ENCODE measurements at places on chromosomes 3 and 15.

- no peak for DNase-seq
Observed at GRCh38 chr3:125381314-125381713, 6.2 kb upstream of the ZNF148 start.

DNA sequence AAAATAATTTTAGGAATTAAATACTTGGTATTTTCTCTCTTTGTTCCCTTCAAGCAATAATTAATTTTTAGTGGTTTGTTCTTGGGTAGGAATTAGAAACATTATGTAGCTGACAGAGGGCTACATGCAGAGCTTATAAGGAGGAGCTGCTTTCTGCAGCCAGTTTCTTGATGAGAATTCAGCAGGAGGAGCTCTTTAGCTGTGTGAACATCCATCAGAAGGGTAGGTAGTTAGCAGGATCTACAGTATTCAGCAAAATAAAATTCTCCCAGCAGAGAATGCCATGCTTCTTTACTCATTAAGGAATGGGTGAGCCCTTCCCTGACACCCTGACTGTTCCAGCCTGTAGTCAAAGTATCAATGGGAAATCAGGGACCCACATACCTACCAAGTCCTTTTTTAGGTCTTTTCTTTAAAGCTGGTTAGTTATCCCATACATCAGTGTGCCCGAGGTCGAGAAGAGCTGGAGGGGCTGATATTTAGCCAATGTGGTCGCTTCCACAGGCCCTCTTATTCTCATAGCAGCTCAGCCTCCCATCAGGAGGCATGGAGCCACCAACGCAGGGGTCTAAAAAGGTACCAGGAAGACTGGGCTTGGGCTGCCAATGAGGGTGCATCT lies 54.0 kb downstream of the KCNAB1 start:
- DNase-seq = no peak

- DNase-seq = no peak
Observed at GRCh38 chr3:66406831-66407610, 93.8 kb downstream of the LRIG1 start.

DNA sequence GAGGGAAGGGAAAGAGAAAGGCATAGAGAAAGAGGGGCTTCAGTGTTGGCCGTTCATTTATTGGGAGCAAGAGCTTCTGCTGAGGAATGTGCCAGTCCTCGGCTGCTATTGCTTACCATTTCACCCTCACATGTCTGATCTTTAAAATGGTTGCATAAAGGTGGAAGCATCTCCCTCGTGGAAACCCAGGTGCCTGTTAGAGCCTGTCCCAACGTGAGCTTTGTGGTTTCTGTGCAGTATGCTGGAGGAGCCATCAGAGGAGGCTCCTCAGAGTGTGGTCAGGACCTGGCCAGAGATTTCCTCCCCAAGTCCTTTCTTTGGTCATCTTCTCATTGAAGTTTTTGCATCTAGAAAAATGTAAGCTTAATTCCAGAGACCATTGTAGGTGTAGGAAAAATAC lies 34.4 kb downstream of the PSMD6 start:
- no peak for DNase-seq

GRCh38 chr3:85781806-85782205 lies 823.0 kb downstream of the CADM2 start:
- no peak for DNase-seq

GRCh38 chr3:156037356-156037755 lies 83.0 kb upstream of the KCNAB1 start:
- DNase-seq = no peak

DNA sequence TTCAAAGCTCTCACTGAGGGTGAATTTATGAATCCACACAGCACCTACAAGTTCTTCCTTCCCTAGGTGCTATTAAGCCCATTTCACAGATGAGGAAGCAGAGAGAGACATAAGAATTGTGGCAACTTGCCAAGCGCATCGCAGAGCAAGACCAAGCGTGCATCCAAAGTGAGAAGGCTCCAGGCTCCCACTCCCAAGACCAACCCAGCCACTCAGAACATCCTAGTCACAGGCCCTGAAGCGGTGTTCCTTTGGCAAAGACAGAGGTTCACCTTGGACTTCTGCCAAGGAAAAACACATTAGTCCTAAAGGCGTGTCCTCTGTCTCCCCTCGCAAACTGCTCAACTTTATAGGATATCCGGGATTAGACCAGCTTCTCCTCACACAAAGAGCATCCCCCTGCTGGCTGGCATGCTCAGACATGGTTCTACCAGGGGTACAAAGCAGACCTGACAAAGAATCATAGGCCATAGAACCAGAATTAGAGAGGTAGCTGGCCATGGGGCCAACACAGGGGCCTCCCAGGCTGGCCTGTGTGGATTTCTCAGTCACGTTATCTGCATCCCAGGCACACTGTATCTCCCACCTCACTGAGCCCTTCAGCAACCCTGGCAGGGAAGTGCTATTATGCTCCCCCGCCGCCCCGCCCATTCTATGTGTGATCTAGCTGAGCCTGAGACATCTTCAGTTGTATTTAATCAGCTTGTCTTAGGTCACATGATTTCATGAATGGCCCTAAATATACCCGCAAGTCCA lies 160.2 kb downstream of the FOXP1 start:
- no peak for DNase-seq

- DNase-seq = no peak
Observed at GRCh38 chr15:67202091-67202490, 52.4 kb downstream of the AAGAB start.

DNA sequence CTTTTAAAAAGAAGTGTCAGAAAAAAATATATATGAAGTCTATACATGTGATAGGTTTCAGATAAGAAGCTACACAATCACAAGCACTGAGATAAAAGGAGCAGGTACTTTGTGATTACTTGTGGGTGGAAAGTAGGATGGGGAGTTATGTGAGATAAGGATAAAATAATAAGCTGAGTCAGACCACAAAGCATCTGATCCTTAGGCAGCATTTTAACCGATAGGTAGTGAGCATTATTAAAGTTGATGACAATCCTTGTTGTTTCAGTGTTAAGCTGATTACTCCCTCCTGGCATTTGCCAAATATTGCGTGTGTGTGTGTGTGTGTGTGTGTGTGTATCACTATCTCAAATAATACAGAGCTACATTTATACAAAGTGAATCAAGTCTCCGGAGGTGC lies 483.1 kb downstream of the NAALADL2 start:
- no peak for DNase-seq

DNA sequence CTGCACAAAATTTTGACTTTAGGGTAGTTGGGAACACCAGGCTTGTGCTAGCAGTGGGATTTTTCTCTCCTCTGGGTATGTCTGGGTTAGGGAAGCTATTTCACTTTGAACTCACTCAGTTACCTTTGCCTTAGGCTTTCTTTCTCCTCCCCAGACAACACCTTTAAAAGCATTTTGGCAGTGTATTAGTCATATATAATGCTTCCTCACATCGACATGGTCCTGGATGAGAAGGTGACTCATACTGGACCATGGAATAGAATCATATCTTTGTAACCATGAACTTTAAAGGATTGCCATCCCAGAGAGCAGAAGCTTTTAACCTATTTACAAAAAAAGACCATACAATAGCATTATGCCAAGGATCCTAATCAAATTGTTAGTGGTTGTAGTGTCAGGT lies 2.7 kb downstream of the RYR3 start:
- no peak for DNase-seq

GRCh38 chr15:40289140-40289775 lies 6.4 kb upstream of the ANKRD63 start:
- DNase-seq = no peak

DNA sequence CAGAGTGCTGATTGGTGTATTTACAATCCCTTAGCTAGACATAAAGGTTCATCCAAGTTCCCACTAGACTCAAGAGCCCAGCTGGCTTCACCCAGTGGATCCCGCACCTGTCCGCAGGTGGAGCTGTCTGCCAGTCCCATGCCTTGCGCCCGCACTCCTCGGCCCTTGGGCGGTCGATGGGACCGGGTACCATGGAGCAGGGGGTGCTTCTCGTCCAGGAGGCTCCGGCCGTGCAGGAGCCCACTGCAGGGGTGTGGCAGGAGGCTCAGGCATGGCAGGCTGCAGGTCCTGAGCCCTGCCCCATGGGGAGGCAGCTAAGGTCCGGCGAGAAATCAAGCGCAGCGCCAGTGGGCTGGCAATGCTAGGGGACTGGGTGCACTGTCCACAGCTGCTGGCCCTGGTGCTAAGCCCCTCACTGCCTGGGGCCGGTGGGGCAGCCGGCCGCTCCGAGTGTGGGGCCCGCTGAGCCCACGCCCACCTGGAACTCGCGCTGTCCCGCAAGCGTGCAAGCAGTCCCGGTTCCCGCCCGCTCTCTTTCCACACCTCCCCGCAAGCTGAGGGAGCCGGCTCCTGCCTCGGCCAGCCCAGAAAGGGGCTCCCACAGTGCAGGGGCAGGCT lies 1206.3 kb downstream of the OTOL1 start:
- DNase-seq = no peak

DNA sequence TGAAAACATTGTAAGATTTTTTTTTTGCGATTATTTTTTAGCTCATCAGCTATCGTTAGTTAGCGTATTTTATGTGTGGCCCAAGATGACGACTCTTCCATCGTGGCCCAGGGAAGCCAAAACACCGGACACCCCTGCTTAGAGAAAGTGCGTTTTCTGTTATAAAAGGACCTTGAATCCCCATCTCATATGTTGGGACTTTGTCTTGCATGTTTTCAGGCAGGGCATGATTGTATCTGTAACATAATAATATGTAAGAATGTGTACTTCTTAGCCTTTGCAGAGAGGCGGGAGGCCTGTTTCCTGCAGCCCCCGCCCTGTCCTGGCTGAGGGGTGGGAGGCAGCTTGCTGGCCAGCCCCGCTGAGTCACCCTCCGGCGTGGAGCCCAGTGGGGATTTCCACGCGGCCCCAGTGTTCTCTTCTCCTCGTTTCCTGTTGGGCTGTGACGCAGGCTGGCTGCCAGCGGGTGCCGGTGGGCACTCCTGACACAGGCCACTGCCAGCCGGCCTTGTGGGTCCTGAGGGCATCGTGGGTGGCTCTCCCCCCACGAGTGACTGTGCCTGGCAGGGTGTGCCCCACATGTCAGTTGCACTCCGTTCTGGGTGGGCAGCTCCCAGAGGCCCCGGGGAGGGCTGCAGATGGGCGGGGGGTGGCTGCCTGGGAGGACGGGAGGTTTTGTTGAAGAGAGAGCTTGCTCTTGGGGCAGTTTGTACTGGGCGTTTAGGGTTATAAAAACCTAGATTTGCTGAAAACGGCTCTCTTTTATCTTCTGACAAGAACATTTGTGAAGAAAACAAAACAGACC lies 55.6 kb downstream of the SMAD3 start:
- DNase-seq = peak; percentile 66

GRCh38 chr3:48130321-48130904 lies 57.8 kb downstream of the CDC25A start:
- DNase-seq = no peak

GRCh38 chr15:40941068-40941527 lies 12.0 kb downstream of the DLL4 start:
- no peak for DNase-seq

All from stimulated activated CD8-positive, alpha-beta memory T cell treated with anti-CD3 and anti-CD28 coated beads, Interleukin-4, amount 100 ng/mL, for 1 hour (primary cell).